ENCODE measurements at places on chromosomes 7 and 10. TPM values are rescaled to one million over a fixed set of nuclear protein-coding genes. Genes with fewer than 3 reads are reported as not detected.

HOXA9 gene
- total RNA-seq, result not detected

DNA sequence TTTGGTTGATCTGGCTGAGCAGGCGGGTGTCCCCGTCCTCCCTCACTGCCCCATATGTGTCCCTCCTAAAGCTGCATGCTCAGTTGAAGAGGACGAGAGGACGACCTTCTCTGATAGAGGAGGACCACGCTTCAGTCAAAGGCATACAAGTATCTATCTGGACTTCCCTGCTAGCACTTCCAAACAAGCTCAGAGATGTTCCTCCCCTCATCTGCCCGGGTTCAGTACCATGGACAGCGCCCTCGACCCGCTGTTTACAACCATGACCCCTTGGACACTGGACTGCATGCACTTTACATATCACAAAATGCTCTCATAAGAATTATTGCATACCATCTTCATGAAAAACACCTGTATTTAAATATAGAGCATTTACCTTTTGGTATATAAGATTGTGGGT, 26.9 kb upstream of the TRIM56 start:
- DNase-seq, result peak; percentile 73

GRCh38 chr7:97499204-97499603, 232.7 kb upstream of the TAC1 start:
- no peak for DNase-seq

RET gene
- 7.7 TPM for total RNA-seq

GRCh38 chr10:88458209-88458608, 124.9 kb downstream of the RNLS start:
- DNase-seq, result no peak

DNA sequence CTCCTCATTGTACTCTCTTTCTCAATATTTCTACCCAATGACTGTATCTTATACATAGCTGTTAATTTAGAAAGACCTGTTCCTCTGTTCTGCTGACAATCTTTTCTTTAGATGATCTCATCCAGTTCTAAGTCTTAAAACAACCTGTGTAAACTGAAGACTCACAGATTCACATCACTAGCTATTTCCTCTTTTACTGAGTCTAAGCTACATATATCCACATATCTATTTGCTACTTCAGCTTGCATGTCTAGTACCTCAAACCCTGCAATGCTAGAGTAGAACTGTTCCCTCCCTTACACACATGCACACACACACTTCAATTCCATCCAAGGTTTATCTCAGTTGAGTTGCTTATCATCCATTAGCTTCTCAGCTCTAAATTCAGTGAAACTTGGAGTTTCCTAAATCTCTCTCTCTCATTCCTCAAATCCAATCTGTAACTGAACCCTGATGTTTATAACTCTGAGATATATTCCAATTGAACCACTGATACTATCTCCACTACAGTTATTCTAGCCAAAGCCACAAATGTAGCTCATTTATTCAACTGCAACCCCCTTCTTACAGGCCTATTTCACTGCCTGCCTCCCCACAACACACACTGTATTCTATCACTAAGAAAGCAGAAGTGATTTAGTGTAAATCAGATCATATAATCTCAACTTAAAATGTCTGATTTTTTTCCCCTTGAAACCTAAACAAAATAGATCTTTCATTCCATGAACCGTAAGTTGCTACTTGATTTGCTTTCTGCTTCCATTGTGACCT, 1036.8 kb upstream of the POT1 start:
- no peak for DNase-seq

DNA sequence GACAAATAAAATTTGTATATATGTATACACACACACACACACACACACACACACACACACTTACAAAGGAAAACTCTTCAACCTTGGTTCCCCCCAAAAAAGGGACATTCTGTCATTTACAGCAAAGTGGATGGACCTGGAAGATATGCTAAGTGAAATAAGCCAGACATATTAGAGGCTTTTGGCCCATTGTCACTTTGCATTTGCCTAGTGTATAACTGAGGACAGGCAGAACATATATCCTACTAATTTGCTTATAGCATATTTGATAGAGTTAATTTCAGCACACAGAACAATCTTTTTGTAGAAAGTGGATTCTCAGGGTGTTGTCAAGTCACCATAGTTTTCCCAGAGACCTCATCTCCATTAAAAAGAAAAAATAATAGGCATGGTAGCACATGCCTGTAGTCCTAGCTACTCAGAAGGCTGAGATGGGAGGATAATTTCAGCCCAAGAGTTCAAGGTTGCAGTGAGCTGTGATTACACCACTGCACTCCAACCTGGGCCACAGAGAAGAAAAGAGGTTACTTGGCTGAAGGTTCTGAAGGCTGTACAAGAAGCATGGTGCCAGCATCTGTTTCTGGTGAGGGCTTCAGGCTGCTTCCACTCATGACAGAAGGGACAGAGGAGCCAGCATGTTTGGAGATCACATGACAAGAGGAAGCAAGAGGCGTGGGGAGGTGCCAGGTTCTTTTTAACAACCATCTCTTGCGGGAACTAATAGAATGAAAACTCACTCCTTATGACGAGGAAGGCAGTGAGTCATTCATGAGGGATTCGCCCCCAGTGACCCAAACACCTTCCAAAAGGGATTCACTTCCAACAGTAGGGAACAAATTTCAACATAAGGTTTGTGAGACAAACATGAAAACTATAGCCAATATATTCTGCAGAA, 135.6 kb downstream of the TMEM168 start:
- no peak for DNase-seq

MLXIPL gene
- 6.4 TPM for total RNA-seq

DNA sequence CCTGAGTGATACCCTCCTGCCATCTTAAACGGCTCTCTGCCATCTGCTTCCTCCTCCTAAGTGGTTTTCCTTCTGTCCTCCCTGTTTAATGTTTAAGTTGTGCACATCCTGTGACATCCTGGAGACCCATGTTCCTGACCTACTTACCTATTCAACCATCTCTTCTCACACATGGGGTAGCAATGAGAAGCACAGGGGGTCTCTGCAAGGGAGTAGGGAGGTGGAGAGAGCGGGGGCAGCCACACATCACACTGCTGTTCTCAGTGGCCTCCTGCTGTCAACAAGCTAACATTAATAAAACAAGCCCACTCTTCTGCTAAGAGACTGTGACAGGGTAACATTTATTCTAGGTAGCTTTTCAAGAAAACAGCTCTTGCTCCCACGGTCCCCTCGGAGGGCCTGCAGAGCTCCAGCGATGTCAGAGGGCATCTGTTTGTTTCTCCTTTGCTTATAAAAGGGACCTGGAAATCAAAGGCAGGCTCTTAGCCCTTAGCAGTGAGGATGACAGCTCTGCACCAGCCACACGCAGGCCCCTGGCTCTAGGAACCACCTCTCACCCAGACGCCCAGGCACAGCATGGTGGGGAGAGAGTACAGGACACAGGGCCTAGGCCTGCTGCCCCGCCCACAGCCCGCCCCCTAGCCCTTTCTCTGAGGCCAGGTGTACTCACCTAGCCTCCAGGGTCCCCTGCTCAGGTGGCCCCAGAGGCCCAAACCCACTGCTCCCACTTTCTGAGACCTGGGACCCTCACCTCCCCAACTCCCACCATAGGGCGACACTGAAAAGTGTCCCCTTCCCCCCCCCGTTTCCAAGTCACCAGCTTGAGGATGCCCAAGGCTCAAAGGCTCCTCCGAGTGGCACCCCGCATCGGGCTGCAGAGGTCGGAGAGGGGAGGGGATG, 943 bp upstream of the SLC18A2 start:
- no peak for DNase-seq

- no peak for DNase-seq
These were observed 100.2 kb downstream of the FAM107B start for GRCh38 chr10:14674376-14675050.

GRCh38 chr10:129941199-129942018, 22.7 kb downstream of the EBF3 start:
- DNase-seq, result no peak

SMARCD3 gene
- 110 TPM for total RNA-seq

DNA sequence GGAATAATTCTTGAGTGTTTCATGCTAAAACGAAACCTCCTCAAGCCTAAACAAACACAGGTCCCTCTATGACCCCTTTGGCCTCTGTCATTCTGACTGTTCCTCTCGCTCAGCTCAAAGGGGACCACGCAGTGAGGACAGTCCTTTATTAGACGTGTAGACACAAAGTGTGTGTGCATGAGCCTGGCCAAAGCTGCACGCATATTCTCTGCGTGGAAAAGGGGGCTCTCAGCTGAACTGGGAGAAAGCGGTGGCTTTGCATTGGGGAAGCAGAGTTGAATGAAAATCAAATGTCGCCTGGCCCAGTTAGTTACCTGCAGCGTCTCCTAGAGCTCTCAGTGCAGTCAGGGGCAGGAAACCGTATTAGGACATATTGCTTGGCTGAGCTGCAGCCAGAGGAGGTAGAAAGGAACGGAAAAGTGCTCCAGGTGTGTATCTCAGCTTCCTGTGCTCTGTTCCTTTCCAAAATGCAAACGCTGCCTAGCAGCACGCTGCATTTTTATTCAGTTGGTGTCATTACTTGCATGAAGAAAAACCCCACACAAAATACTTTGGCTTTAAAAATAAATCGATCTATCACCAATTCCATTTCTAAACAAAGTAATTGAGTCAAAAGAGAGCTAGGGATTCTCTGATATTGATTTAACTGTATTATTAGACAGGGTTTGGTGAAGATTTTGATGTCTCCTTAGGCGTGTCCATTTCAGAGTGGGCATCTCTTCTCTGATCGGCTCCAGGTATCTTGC, 4.9 kb downstream of the GATA3 start:
- DNase-seq, result no peak

IFIT3 gene
- total RNA-seq, result 7.0 TPM

GJD4 gene
- total RNA-seq, result not detected

- DNase-seq, result peak; percentile 78
These were observed 212.4 kb downstream of the CCSER2 start for GRCh38 chr10:84540617-84541288.

UPK3B gene
- total RNA-seq, result 0.54 TPM

- no peak for DNase-seq
These were observed 73.9 kb downstream of the KIAA1549 start for GRCh38 chr7:138907201-138907847.

RHOBTB1 gene
- 12.1 TPM for total RNA-seq

PDLIM1 gene
- 273 TPM for total RNA-seq

NPSR1 gene
- not detected for total RNA-seq

DNA sequence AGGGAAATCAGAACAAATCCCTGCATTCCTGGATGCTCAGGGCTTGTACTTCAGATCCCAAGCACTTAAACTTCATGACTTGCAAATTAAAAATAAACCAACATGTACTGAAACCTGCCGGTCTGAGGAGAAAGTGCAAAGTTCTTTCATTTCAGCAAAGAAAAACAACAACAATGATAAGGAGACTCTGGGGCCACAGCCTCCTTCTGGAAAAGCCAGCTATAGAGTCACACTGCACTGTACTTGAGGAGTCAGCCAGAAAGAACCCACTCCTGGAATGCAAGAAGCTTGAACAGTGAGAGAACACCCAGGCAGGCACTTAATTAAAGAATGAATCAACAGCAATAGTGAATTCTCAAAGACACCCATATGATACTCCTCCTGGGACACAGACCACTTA, 49.7 kb upstream of the TM9SF3 start:
- DNase-seq, result no peak

SLK gene
- 28.9 TPM for total RNA-seq

GRCh38 chr7:41256186-41256945, 446.5 kb downstream of the INHBA start:
- DNase-seq, result no peak

GARIN1A gene
- 1.8 TPM for total RNA-seq

GRCh38 chr7:8068892-8069686, 100.5 kb downstream of the GLCCI1 start:
- peak; percentile 53 for DNase-seq

DNA sequence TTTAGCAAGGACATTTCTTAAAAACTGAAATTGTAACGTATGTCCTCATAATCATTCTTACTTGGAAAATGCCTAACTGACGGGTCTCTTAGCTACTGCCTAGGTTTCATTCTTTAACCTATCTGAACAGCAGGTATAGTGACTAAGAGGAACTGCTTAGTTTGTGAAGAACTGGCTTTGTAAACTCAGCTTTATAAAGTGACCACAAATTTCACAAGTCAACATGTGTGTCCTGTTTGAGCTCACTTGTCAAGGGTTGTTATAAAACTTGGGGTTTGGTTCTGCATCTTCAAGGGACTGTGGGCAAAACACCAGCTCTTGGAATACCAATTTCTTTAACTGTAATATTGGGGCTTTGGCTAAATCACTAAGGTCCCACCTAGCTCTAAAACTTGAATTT, 32.2 kb downstream of the MRPS33 start:
- DNase-seq, result no peak

DNA sequence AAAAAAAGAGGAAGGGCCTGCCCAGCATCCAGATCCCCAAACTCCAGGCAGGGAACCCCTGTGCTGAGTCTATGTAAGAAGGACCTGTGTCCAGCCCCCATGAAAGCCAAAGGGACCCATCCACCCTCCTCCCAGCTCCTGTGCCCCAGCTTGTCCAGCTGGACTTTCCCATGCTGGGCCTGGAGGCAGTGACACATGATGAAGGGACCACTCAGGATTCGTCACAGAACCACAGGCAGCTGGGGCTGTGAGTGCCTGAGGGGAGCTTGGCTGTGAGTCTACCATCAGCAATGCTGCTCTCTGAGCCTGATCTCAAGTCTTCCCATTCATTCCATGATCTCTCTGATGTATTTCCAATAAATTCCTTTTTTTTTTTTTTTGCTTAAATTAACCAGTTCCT, 36.2 kb upstream of the MNX1 start:
- DNase-seq, result no peak

DNA sequence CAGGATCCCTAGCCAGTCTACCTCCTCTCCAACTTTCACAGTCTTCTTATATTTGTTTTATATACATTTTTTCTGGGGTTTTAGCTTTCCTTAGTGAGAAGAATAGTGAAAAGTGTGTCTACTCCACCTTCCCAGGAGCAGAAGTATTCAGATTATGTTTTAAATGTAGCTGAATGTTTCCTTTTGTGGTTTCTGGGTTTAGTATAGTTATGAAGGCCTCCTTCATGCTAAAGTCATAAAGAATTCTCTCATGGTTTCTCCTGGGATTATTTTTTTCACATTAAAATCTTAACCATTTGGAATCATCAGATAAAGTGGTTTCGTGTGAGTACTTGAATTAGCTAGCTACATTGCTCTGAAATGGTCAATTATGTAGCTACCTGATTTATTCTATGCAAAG, 50.9 kb downstream of the ANKMY2 start:
- DNase-seq, result no peak

DNA sequence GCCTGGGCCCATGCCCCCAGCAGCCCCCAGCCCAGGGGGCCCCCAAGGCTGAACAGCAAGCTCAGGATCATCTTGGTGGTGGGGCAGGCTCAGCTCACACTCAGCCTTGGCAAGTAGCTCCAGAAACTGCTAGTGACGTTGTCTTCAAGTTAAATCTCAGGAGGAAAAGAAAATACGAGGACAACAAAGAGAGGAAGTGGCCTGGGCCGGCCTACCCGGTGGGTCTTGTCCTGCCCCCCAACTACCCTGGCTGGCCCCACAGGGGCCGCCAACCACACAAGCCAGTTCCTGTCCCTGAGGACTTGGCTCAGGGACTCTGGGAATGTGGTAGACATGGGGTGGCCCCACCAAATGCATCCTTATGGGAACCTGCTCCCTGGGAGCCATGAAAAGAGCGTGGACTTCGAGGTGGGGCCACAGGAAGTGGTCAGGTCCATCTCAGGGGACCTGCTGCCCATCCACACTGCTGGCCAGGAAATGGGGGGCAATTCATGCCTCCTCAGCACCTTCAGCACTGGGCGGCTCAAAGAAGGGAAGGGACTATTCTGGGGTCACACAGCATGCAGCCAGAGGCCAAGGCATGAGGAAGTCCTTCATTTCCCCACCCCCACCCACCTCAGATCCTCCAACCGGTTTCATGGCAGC, at the start of gene MMRN2:
TSS of gene MMRN2 (minus strand) at position 145 of the 645 bp plus-strand sequence. CDS start at position 71, 74 bp downstream.
- DNase-seq, result no peak

GRCh38 chr7:124764051-124764846, 1.3 kb downstream of the GPR37 start:
- peak; percentile 48 for DNase-seq

CFAP70 gene
- total RNA-seq, result 1.4 TPM

CDC14C gene
- not detected for total RNA-seq
